ENCODE measurements at places on chromosomes 1 and 21. TPM values are rescaled to one million over a fixed set of nuclear protein-coding genes. Genes with fewer than 3 reads are reported as not detected.
A peak's percentile ranks its signal among the peaks of the same experiment; 100 is the strongest.

The DHDDS gene
- 21.5 TPM for polyA plus RNA-seq

The PGLYRP3 gene
- not detected for polyA plus RNA-seq

The DISP1 gene
- polyA plus RNA-seq: 2.9 TPM

The BSND gene
- not detected for polyA plus RNA-seq

The SYDE2 gene
- 2.8 TPM for polyA plus RNA-seq

The CFAP410 gene
- polyA plus RNA-seq: 16.8 TPM

The PPIAL4G gene
- not detected for polyA plus RNA-seq

The PRDM16 gene
- 1.9 TPM for polyA plus RNA-seq

The GJA4 gene
- polyA plus RNA-seq: 28.0 TPM

GRCh38 chr1:196407358-196408051 lies 200.7 kb downstream of the KCNT2 start:
- DNase-seq: peak; percentile 30

DNA sequence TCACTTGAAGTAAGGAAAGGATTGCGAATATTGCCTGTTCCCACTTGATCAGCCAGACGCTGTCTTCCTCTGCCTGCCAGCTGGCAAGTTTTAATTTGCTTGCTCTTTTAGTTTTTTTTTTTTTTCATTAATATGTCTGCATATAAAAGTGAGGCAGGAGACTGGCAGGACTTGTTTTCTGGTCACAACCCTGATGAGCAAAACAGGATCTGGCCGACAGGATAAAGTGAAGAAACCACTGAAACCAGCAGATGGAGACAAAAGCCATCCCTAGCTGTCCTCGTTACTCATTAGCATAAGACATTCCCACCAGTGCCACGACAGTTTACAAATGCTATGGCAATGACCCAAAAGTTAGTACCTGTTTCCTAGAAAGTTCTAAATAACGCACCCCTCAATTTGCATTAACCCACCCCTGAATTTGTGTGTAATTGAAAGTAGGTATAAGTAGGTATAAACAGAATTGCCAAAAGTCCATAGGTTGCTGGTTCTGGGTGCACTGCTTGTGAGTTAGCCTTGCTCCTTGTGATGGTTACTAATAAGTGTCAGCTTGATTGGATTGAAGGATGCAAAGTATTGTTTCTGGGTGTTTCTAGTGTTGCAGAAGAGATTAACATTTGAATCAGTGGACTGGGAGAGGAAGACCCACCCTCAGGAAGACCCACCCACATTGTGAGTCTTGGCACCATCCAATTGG lies 60.8 kb downstream of the ZNF684 start:
- no peak for DNase-seq

DNA sequence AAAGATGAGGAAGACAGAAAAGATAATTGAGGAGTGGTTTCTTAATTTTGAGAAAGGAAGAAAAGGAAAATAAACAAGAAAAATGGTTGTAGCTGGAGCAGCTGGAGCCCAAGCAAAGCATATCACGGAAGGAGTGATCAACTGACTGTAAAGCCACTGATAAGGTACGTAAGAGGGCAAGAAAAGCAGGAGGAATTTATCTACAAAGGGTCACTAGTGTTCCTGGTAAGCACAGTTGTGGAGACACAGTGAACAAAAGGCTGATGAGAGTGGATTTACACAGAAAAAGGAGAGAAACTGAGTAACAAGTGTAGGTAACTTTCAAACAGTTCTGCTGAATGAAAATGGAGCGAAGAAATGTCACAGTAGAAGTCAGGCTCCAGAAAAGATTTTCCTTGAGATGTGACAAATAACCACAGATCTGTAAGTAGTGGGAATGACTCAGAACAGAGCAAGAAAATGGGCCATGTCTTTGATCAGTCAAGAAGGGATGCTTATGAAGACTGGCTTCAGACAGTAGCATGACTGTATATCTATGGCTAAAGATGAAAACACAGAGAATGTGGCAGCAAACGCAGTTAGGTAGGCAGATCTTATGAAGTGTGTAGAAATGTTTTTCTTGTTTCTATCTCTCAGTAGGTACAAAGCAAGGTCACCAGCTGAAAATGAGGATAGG lies 45.6 kb upstream of the RBM34 start:
- no peak for DNase-seq

DNA sequence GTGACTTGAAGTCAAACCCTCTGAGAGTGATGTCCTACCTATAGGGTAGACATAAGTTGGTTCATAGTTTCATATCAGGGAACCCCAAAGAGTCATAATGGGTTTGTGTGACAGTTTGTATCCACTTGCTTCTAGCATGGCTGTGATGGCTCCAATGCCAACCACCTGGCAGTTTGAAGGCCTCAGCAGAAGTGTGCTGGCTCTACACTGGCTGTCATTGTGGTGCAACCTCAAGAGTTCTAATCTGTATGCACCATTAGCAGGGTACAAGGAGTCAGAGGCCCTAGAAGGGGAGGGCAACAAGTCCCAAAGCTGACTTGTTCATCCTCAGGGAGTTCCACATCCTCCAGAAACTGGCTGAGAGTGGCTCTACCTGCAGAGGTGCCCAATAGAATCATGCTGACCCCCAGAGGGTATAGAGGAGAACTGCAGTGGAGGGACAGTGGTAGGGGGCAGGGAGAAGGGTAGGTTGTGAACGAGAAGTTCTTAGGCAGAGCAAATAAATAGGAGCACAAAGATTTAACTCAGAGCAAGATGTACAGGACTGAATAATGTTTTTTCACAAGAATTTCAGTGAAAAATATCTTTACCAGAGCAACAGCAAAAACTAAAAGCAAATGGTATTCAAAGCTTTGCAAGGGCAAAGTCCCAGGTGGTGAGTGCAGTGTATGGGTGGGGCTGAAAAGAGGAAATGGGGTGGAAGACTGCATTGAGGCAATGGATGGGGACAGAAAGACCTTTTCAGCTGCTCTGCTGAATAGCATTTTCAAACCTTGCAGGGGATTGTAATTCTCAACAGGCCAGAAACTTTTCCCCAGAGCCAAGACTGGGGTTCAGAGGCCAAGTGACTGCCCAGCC lies 3.2 kb downstream of the FCRL2 start:
- no peak for DNase-seq

DNA sequence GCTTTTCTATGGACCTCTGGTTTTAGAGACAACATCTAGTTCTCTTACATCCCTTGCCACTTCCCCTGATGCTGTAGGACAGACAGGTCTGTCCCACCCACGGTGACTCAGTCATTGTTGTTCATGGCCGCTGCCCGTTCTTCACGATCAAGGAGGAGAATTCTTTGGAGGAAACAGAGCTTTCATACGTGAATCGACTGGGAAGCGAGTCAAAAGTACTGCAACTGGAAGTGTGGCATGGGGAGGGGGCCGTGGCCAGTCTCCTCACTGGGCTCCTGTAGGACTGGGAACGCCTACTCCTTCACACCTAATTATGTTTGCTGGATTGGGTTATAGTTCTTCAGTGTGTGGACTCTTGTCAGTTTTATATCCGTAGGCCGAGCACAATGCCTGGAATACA lies 4.4 kb upstream of the SLC37A1 start:
- no peak for DNase-seq

- peak; percentile 80 for DNase-seq
Measured at GRCh38 chr1:27542463-27543273, 52.7 kb upstream of the WASF2 start.

GRCh38 chr1:8329439-8329838 lies 11.5 kb downstream of the SLC45A1 start:
- no peak for DNase-seq

- DNase-seq: no peak
Measured at GRCh38 chr1:214425101-214425500, 126.3 kb downstream of the PTPN14 start.

GRCh38 chr1:165173409-165173808 lies 183.1 kb downstream of the LMX1A start:
- no peak for DNase-seq

DNA sequence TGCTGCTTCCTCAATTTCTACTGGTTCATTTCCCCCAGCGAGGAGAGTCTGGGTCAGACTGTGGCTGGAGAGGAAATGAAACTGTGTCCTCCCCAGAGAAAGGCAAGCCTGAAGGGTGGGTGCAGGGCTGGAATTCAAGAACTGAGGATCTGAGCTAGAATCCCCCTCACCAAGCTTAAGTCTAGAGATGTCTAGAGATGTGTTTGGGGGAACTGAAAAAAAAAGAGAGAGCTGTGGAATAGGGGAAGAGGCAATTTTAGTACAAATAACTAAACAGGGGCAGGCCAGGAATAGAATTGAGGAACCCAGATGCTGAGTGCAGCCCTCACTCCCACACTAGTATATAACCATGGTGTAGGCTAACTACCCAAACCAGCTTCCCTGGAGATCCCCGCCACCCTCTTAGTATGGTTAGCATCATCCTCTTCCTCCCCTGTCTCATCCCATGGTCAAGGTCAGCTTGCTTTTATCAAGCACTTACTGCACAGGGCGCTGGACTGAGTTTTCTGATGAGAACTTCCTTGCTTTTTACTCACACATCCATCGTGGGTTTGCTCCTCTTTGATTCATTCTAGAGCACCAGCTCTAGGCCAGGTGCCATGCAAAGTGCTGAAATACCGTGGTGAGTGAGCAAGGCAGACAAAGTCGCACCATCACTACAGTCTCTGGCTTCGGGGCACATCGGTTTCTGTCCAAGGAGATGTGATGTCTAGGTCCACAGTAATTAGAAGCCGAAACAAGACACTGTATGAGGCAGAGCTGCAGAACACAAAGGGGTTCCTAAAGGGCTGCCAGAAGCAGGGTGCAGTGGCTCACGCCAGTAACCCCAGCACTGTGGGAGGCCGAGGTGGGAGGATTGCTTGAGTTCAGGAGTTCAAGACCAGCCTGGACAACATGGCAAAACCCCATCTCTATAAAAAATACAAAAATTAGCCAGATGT lies 112.9 kb upstream of the IPO9 start:
- no peak for DNase-seq

DNA sequence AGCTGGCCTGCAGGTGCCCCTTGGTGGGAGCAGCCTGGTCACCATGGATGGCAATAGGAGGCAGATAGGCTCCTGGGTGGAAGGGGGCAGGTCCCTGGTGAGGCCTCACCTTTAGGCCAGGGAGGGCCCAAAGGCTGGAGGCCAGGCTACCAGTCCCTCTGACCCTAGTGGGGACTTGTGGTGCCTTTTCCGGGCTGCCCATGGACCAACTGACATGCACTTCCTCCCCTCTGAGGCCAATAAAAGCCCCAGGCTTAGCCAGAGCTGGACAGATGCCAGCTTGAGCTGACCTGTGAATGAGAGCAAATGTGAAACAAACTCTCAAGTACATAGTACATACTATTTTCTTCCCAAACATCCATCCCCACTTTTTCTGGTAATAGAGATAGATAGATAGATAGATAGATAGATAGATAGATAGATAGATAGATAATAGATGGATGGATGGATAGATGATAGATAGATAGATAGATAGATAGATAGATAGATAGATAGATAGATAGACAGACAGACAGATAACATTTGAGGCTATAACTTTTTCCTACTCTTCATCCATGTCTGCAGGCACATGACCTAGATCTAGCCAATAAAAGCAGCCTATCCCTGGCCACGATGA lies 9.2 kb upstream of the CTTNBP2NL start:
- no peak for DNase-seq

DNA sequence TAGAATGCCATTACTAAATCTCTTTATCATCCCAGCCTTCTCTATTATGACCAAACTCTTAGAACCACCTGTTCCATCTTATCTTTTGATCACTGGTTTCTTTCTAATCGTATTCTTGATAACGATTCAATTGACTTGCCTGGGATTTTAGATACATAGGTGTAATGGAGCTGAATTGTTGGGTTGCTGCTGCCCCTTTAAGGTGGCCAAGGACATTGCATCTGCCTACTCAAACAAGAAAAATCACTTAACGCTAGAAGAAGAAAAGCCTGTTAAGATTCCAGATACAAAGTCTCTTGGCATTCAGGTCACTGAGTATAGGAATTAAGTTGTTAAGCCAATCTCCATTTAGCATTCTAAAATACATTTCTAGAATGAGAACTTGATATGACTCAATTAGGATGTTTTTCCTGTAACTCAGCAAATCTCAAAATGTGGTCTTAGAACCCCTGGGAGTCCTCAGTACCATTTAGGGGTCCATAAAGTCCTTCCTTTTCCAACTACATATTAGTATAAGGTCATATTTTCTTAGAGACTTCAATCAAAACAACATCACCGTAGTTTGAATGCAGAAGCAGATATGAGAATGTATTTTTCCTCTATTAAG lies 12.4 kb downstream of the NEXN start:
- no peak for DNase-seq

- DNase-seq: no peak
Measured at GRCh38 chr1:222224636-222225315, 323.1 kb downstream of the HHIPL2 start.

DNA sequence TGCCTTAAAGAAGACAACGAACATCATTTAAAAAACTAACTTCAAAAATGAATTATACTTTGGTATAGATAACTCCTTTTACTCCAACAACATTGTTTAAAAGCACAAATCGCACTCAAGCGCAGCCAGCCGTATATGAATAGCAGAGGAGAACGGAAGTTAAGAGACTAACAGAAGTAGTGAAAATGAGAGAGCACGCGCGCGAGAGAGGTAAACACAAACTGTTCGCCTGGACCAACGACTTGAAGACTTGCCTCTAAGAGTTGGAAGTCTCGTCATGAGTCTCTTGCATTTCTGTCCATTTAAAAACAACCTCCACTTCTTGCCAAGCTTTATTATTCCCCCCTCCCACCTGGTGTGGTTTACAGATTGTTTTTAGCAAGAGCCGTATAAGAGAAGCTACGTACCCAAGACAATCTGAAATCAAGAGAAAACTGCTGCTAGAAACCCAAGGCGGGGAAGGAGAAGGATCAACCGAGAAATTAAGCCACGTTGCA lies 479 bp downstream of the SELENOF start:
- DNase-seq: no peak

GRCh38 chr21:38948377-38949069 lies 142.8 kb downstream of the ETS2 start:
- no peak for DNase-seq

GRCh38 chr1:212074313-212074712 lies 38.8 kb downstream of the DTL start:
- no peak for DNase-seq

DNA sequence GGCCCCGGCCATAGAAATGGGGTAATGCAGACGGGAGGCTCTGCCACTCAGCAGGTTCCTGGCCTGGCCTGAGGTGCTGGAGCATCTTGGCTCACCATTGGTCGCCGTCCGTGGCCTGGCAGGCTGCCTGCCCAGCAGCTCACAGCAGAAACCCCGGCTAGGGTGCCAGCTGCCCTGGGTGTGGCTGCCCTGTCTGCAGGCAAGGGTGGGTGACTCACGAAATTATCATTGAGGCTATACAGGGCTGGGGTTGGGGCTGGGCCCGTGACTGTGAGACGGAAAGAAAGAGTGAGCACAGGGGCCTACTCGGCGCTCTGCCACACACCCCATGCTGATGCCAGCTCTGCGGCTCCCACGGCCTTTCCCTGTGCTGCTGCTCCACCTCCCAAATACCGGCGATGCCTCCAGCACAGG lies 8.0 kb upstream of the PKP1 start:
- peak; percentile 75 for DNase-seq
